Caki2 (cell line): ENCODE measurements at places on chromosomes 4 and X. TPM values are rescaled to one million over a fixed set of nuclear protein-coding genes. Genes with fewer than 3 reads are reported as not detected.

DNA sequence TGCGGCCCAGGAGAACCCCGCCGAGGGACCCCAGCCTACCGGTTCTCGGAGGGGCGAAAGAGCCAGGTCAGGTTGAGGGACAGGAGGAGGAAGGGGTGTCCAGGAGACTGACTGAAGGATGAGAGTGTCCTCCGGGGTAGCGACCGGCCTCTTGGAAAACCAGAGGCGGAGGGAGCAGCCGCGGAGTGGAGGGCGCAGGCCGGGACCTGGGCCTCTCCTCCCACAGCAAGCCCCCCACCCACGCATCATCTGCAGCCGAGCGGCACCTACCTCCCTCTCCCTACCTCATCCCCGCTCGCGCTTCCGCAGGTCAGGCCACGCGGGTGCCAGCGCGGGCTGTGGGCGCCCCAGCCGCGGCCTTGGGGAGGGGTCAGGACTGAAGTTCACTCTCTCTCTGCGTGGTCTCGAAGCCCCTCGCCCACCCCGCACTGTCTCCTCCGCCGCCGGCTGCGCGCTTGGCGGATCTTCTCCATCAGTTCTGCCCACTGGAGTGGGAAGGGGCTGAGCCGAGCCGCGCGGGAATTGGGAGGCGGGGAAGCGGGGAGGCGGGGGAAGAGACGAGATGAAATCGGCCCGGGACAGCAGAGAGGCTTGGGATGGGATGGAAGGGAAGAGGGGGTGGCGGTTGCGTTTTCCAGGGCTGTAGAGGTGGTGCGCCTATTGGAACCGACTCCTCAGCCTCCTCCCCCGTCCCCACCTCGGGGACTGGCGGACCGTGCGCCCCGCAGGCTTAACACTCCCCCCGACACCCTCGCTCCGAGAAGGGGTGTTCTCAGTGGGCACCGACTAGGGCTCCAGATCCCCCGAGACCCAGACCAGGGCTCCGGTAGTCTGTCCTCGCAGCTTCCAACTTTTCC lies 1.8 kb downstream of the NLGN4X start:
- DNase-seq, result peak; percentile 8

DNA sequence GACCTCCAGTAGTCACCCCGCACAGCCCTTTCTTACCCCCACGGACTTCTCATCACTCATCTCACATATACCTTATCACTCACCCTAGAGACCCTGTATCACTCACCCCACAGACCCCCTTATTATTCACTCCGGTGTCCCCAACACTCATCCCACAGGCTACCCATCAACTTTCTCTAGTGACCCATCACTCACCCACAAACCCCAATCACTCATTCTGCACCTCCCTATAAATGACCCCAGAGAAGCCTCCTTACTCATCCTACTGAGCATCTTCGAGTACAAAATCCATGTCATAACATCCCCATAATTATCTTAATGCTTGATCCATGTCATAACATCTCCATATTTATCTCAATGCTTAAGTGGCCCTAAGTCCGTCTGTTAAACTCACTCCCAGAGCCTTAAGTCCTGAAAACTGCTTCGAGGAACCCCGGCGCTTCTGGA lies 934 bp downstream of the ZNF41 start:
- DNase-seq, result no peak

- DNase-seq, result peak; percentile 45
Observed at GRCh38 chr4:73662709-73663546, 42.7 kb upstream of the RASSF6 start.

DNA sequence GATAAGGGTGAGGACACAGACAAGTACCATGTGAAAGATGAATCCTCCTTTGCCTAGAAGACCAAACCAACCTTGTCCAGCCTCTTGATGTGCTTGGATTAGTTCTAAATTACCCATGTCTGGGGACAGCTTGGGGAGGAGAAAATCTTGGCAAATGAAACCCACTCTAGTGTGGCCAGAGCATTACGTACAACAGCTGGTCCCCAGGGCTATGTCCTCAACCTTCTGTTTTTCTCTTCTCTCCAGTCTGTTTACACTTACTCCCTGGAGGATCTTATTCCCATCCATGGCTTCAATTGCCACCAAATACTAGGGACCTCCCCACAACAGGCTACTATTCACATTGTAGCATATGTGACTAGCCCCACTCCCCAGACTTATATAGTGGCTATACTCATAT lies 384.5 kb downstream of the OPHN1 start:
- DNase-seq, result no peak

DNA sequence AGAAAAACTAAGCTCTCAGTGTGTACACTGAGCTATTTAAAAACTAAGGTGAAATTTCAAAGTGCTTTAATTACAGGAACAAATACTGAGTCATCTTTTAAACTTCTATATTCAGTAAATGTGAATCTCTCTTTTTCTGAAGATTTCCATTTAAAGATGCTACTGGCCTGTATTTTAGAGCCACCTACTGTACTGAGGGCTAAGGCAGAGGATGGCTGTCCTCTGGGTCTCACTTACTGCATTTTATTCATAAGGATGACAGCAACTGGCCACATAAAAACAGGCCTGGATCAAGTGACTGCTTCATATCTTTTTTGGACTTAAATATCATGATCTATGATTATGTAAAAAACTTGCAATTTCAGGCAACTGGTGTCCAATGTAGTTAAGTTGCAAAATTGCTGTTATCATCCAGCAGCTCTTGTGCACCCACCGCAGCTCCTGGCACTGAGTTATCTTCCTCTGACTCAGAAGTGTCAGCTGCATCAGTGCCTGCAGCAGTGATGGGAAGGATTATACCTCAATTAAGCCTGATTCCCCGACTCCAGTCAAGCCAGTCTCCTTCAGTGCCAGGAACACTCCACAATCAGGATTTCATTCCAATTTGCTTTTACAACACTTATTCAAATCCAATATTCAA lies 1073.7 kb downstream of the PDHA2 start:
- DNase-seq, result no peak

DNA sequence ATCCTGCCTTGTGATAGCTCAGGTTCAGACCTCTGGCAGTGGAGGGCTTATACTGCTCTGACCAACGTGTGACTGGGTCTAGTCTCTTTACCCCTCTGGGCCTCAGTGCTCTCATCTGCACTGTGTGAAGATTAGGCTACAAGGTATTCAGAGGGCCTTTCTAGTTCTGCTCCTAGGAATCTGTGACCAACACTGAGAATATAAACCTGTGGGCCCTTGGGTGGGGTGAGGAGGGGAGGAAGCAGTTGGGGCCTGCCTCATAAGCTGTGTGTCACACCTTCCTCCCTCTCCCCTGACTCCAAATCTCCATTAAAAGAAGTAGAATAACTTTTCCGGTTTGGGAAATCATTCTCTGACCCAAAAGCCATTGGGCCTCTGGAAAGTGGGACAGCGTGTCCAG lies 66.3 kb upstream of the MSN start:
- DNase-seq, result no peak

The FANCB gene
- total RNA-seq, result 0.98 and 4.3 TPM in 2 replicates

The FUNDC2 gene
- total RNA-seq, result 57.0 and 80.3 TPM in 2 replicates

DNA sequence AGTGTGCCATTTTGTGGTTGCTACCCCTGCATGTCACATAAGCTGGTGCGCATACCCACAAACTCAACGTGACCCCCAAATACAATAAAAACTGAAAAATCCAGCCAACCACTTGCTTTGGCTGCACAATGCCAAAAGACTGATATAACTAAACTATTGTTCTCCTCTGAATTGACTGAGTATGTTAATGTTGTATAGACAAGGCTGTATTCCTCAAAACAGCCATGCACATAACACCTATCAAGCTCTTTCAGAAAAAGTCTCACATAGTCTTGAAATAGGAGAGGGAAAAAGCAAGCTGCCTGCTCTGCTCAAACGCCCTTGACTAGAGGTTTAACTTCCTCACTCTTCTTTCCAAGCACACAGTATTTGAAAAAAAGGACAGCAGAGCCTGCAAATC lies 126.4 kb upstream of the NOCT start:
- DNase-seq, result no peak

The ARMCX2 gene
- total RNA-seq, result 63.1 and 77.1 TPM in 2 replicates

The DHX15 gene
- total RNA-seq, result 159 and 170 TPM in 2 replicates

The SPANXN1 gene
- total RNA-seq, result not detected in 2 replicates

The MEPE gene
- not detected in 2 replicates for total RNA-seq

GRCh38 chr4:142236268-142236667 lies 599.9 kb downstream of the IL15 start:
- no peak for DNase-seq

DNA sequence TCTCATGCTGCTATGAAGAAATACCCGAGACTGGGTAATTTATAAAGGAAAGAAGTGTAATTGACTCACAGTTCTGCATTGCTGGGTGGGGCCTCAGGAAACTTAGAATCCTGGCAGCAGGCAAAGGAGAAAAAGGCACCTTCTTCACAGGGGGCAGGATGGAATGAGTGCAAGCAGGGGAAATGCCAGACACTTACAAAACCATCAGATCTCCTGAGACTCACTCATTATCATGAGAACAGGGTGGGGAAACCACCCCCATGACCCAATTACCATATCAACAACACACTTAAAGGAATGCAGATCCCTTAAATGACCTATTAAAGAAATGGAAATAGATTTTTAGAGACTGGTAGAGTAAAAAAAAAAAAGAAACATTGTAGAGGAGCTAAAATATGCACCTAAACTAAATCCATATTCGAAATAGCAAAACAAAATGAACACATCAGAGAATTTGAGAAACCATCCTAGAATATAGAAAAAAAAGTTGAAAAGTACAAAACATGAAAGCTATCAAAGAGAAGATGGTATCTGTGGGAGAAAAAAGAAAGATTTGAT lies 104.3 kb upstream of the UGT8 start:
- DNase-seq, result no peak

The LRBA gene
- 23.3 and 23.6 TPM in 2 replicates for total RNA-seq

- DNase-seq, result no peak
Observed at GRCh38 chrX:155001873-155002272, 20.6 kb downstream of the F8 start.

The ADRA2C gene
- total RNA-seq, result 17.6 and 27.3 TPM in 2 replicates

- no peak for DNase-seq
Observed at GRCh38 chr4:121154103-121154515, 10.0 kb downstream of the TNIP3 start.

DNA sequence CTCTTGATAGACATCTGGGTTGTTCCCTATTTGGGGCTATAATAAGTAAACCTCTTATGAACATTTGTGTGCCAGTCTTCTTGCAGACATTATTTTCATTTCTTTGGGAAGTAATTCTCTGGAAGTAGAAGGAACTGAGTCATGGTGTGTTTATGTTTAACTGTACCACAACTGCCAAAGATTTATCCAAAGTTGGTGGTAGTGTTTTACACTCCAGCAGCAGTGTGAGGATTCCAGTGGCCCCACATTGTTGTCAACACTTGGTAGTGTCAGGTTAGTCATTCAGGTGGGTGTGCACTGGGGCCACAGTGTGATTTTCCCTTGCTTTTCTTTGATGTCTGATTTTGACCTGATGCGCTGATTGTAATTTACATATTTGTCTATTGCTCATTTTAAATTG lies 5.0 kb upstream of the UVSSA start:
- DNase-seq, result no peak

The SCML2 gene
- total RNA-seq, result 1.8 and 3.3 TPM in 2 replicates

- no peak for DNase-seq
Observed at GRCh38 chr4:28369499-28369898, 1508.9 kb downstream of the STIM2 start.

The AASDH gene
- total RNA-seq, result 3.2 and 9.6 TPM in 2 replicates

The HSPA4L gene
- 16.2 and 17.7 TPM in 2 replicates for total RNA-seq

The SLITRK2 gene
- 0.03 TPM in 1 of 2 replicates, not detected in the other for total RNA-seq

DNA sequence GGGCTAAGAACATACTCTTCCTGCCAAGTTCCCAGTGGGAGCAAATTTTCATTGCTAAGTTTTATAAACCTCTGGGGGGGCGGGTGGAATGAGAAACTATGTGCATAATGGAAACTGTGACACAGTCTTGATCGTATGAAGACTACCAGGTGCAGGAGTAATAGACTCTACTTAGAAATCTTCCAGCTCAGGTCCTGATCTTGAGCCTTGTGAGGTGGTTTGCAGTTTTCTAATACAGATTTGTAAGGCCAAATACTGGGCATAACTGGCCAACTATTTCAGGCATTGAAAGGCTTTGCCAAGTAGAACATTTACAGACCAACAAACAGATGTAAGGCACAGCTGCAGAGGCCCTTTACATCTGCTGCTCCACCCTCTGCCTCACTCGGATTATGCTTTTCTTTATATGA lies 89.7 kb upstream of the CBR4 start:
- DNase-seq, result no peak

The CYP2U1 gene
- total RNA-seq, result 3.2 and 6.5 TPM in 2 replicates

- no peak for DNase-seq
Observed at GRCh38 chr4:185244763-185245162, 35.4 kb downstream of the SNX25 start.

GRCh38 chrX:68877606-68878005 lies 48.8 kb downstream of the EFNB1 start:
- no peak for DNase-seq

The PPP4R3C gene
- not detected in 2 replicates for total RNA-seq

DNA sequence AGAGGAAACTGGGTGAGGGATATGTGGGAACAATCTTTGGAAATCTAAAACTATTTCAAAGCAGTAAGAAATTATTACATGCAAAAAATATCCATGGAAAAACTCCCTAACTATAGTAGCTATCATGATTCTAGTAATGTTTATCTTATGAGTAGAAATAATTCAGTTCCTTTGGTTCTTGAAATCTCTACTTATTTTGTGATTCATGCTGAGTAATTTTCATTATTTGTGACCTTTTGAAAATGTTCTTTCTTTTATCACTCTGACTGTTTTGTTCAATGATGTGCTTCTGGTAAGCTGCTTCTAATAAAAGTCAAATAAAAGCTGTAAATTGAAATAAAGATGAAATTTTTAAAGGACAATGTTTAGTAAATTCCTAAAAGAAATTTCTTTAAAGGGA lies 40.4 kb upstream of the MAGEB10 start:
- no peak for DNase-seq

The LUZP4 gene
- not detected in 2 replicates for total RNA-seq

The DRP2 gene
- 0.24 TPM in 1 of 2 replicates, not detected in the other for total RNA-seq

The ZCCHC18 gene
- total RNA-seq, result 0.78 TPM in 1 of 2 replicates, not detected in the other

DNA sequence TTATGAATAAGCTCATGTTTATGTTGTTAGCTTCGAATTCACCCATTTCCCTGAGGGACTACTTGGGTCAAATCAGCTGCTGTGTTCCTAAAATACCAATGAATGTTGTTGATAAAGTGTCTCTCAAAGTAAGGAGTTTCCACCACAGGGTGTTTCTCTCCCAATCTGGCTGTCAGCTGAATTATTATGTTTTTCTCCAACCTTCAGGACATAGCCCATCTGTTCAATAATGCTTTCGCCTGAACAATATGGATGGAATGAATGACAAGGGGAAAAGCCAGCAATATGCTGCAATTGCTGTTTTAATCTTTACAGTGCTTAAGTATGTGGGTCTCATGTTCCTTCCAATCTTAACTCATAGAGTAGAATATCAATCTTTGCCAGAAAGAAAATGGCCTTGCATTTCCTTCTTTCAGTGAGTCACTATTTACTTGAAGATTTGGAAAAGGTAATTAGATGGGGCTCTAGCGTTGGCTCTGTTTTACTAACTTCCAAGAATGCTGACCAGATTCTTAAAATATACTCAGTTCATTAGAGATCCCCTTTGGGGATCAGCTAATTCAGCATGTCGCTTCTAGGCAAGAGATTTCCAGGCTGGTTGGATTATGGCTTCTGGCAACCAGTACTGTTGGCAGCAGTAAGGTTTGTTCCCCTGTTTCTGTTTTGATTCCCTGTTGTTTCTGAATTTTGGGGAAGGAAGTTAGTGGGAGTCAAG lies 410.5 kb downstream of the PPP3CA start:
- DNase-seq, result no peak

The ZDHHC15 gene
- total RNA-seq, result 1.2 TPM in 1 of 2 replicates, not detected in the other
